ENCODE measurements at places on chromosomes 3 and 15. TPM values are rescaled to one million over a fixed set of nuclear protein-coding genes. Genes with fewer than 3 reads are reported as not detected.

GRCh38 chr3:112302150-112302830 is 8.3 kb upstream of the SLC9C1 start:
- no peak overlapping the region for H3K27ac ChIP-seq
- H3K27me3 ChIP-seq: no peaks in the 10 kb centered on the region
- peaks cover 8% of the 10 kb centered on the region for H3K4me1 ChIP-seq
- DNase-seq: no peak
- H3K36me3 ChIP-seq: no peaks in the 10 kb centered on the region

GRCh38 chr15:68339481-68339880 is 61.9 kb downstream of the FEM1B start:
- no peaks in the 10 kb centered on the region for H3K36me3 ChIP-seq
- peaks cover 20% of the 10 kb centered on the region for H3K4me1 ChIP-seq
- no peak overlapping the region for H3K4me3 ChIP-seq

- peaks cover 22% of the 10 kb centered on the region for H3K4me1 ChIP-seq
- no peaks in the 10 kb centered on the region for H3K27me3 ChIP-seq
- DNase-seq: no peak
- H3K4me3 ChIP-seq: no peak overlapping the region
- H3K27ac ChIP-seq: no peak overlapping the region
Observed at GRCh38 chr3:169213956-169214355, 449.6 kb downstream of the MECOM start.

Gene SACM1L
- 35.4 TPM for total RNA-seq

GRCh38 chr3:50525987-50526386 is 22.6 kb upstream of the CACNA2D2 start:
- no peak overlapping the region for H3K27ac ChIP-seq
- H3K4me1 ChIP-seq: no peaks in the 10 kb centered on the region
- peaks cover 19% of the 10 kb centered on the region for H3K27me3 ChIP-seq
- H3K4me3 ChIP-seq: no peak overlapping the region
- DNase-seq: no peak

Gene WDR72
- not detected for total RNA-seq

GRCh38 chr3:187999821-188000220 is 154.1 kb upstream of the LPP start:
- no peak for DNase-seq
- no peaks in the 10 kb centered on the region for H3K36me3 ChIP-seq

Gene MAP6D1
- 3.2 TPM for total RNA-seq

DNA sequence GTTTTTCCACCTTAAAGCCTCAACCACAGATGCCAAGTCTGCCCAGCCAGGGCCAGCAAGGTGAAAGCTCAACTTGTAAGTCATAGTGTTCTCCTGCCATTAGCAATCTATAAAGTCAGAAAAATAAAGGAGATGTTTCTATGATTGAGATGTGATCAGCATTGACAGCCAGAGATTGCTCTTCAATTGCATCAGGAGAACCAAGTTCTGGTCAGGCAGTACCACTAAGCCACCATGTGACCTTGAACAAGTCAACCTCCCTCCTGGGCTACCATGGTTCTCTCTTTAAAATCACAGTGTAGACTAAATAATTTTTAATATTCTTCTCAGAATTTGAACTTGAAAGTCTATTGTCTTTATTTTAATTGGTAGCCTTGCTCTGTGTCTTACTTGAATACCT is 220.3 kb upstream of the HES1 start:
- H3K27me3 ChIP-seq: peaks cover 6% of the 10 kb centered on the region
- H3K36me3 ChIP-seq: no peaks in the 10 kb centered on the region
- H3K4me3 ChIP-seq: no peak overlapping the region
- no peak for DNase-seq
- H3K27ac ChIP-seq: no peak overlapping the region
- peaks cover 7% of the 10 kb centered on the region for H3K4me1 ChIP-seq

Gene CHSY1
- total RNA-seq: 50.8 TPM

DNA sequence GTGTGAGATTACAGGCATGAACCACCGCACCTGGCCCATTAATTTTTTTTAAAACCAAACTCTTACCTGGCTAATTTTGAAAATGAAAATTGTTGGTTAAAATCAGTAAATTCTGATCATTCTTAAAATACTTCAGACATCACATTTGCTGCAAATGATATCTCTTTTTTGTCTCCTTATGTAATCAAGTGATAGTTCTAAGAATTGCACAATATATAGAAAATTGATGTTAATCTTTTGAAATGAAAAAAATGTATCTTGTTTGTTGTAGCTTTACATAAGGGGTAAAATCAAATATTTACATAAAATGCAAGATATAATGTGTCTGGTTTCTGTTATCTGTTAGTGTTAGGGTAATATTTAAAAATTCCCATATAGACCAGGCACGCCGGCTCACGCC is 5.0 kb downstream of the GTPBP8 start:
- no peak for DNase-seq
- no peak overlapping the region for H3K4me3 ChIP-seq
- H3K27ac ChIP-seq: no peak overlapping the region
- H3K4me1 ChIP-seq: peaks cover 14% of the 10 kb centered on the region
- H3K36me3 ChIP-seq: peaks cover 7% of the 10 kb centered on the region

DNA sequence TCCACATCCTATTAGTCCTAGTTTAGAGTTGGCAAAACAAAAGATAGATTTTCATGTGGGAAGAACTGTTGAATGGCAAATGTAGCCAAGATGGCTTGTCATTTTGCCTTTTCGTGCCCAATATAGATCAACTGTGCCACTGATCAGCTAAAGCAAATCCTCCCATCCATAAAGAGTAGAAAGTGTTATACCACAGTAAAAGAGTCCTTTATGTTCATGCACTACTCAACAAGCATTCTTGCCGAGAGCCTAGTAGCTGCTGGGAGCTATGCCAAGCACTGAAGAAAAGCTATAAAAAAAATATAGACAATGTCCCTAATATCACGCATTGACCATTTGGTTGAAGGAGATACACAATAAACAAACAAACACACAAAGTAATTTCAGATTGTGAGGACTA is 225.2 kb downstream of the KCNMB2 start:
- H3K36me3 ChIP-seq: no peaks in the 10 kb centered on the region
- H3K27me3 ChIP-seq: no peaks in the 10 kb centered on the region
- H3K4me1 ChIP-seq: no peaks in the 10 kb centered on the region
- no peak overlapping the region for H3K4me3 ChIP-seq
- DNase-seq: no peak

GRCh38 chr3:16406579-16406978 is 106.9 kb downstream of the RFTN1 start:
- peaks cover 9% of the 10 kb centered on the region for H3K36me3 ChIP-seq
- DNase-seq: no peak

DNA sequence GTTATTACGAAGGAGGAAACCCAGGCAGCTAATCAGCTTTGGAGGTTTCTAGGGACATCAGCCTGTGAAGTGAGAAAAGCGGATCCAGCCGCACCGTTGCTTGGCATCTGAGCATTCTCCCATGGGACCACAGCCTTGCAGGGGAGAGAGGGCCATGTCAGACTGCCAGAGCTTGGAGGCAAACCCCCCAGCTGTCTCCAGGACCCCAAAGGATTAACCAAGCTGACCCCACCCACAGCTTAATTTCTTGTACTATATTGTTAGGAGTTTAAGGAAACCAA is 5.1 kb downstream of the IGDCC3 start:
- peaks cover 25% of the 10 kb centered on the region for H3K27me3 ChIP-seq
- no peak overlapping the region for H3K27ac ChIP-seq
- peaks cover 3% of the 10 kb centered on the region for H3K4me1 ChIP-seq
- no peak for DNase-seq

- DNase-seq: no peak
- H3K27me3 ChIP-seq: no peaks in the 10 kb centered on the region
Observed at GRCh38 chr3:99866261-99866761, 48.6 kb downstream of the CMSS1 start.

DNA sequence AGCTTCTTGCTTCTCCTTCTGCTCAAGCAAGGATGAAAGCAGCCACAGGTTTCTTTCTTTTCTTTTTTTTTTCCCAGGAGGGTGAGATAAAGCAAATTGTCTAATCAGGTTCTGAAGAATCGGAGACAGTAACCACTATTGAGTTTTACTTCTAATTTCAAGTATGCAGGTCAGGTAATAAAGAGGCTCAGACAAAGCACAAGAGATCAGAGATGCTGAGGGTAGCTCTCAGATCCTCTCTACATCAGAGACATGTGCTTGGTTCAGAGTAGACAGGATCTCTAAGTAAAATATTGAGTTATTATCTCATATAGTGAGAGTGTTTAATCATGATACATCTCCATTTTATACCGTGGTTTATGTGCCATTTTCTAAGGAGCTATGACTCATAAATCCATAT is 168.5 kb downstream of the NFKBIZ start:
- H3K27me3 ChIP-seq: no peaks in the 10 kb centered on the region
- no peak for DNase-seq
- H3K36me3 ChIP-seq: no peaks in the 10 kb centered on the region
- H3K4me3 ChIP-seq: no peak overlapping the region

GRCh38 chr15:100809151-100809550 is 70.5 kb upstream of the ALDH1A3 start:
- no peaks in the 10 kb centered on the region for H3K4me1 ChIP-seq
- H3K27me3 ChIP-seq: no peaks in the 10 kb centered on the region
- H3K27ac ChIP-seq: no peak overlapping the region
- no peak overlapping the region for H3K4me3 ChIP-seq
- peak; percentile 6 for DNase-seq

Gene CA12
- 1.8 TPM for total RNA-seq

Gene NOX5
- total RNA-seq: 0.07 TPM

Measured in endothelial cell of umbilical vein (primary cell).